ENCODE measurements at places on chromosomes 16 and 17.

- no peak for DNase-seq
Measured at GRCh38 chr17:50176559-50177357, 11.0 kb downstream of the SGCA start.

GRCh38 chr17:71460943-71461342, 659.9 kb upstream of the SOX9 start:
- DNase-seq = peak; percentile 11

DNA sequence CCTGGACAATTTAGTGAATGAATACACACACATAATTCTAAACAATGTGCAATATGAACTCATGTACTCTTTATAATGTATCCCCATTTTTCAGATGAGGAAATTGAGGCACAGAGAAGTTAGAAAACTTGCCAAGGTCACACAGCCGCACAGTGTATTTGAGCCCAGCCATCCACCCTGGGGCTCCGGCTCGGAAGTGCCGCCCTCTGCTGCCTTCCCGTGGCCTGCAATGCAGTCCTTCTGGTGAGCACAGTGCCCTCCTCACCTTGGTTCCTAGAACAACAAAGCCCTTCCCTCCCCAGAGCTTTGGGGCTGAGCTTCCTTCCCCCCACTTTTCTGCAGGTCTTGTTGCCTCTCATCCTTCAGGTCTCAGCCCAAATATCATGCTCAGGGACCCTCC, 63.7 kb downstream of the C16orf78 start:
- no peak for DNase-seq

DNA sequence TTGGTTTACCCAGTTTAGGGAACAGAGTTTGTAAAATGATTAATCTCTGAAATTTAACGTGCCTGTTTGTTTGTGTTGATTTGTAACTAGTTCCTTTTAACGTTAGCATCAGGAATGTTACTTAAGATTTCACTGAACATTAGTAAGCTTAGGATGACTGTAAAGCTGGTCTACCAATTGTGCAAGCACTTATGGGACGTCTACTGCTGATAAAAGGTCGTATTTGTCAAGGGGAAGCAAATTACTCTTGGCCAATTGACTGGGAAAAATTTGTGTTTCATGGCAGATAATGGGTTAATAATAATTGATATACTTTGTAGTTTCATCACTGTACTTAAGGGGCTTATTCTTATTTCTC, 11.8 kb downstream of the METTL9 start:
- peak; percentile 69 for DNase-seq

DNA sequence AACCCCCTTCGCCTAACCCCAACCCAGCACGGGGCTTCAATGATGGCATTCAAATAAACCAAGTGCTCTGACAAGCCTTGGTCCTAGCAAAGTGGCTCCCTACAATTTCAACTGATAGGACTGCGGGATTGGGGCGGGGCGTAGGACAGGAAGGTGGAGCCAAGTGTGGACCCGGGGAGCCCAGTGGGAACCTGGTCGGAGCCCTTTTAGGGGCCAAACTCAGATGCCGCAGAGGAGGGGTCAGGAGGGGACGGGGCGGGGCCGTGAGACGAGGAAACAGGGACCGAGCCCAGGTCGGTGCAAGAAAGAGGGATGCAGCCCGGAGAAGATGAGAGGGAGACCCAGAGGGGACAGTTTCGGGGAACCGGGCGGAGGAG, 13.2 kb upstream of the CDIPT start:
- no peak for DNase-seq

GRCh38 chr16:57519796-57520360, 16.5 kb downstream of the CCDC102A start:
- peak; percentile 76 for DNase-seq

DNA sequence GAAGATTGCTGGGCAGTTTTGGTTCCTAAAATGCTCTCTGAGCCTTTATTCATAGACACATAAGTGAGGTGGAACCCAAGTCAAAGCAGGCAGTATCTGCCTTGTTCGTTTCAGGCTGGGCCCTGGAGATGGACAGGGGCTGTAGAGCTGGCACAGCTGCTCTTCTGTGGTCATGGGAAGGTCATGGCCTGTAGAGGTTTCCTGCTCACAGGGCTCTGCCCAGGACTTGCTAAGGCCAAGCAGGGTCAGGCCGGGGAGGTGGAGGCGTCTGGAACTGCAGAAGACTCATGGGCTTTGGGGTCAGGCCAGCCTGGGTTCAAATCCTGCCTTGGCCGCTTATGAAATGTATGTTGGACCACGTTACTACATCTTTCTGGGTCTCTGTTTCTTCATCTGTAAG, 50.2 kb downstream of the IRX5 start:
- DNase-seq = no peak

- no peak for DNase-seq
Measured at GRCh38 chr17:61196799-61197198, 202.8 kb upstream of the TBX2 start.

DNA sequence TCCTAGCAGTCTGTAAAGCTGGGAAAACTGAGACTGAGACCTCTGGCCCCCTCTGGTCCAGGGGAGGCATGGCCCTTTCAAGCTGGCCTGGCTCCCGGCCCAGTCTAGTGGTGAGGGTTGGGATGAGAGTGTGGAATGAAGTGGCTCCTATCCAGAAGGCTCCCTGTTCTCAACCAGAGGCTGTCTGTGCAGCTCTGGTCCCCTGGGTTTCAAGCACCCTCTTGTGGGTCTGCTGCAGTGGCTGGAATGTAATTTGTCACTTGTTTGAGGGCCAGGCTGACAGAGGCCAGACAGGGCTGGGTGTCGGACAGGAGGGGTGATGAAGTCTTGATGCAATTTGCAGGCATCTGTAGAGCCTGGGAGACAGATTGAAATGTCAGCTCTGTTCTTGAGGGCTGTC, 22.1 kb upstream of the PHF12 start:
- no peak for DNase-seq

DNA sequence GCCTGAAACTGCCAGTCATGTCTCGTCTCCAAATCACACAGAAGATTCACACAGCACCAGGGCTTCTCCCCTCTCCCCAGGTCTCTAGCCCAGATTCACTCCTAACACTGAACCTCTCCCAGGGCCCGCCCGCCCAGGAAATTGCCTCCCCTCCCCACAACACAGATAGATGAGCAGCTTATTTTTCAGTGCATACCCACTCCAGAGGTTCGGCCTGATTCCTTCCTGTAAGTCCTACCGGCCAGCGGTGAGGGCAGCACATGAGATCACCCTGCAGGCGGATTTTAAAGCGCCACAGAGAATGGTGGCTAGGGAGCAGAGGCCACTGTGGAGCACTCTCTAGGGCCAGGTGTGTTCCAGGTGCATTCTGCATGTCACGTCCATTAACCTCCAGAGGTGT, 301.8 kb downstream of the IRF8 start:
- no peak for DNase-seq

DNA sequence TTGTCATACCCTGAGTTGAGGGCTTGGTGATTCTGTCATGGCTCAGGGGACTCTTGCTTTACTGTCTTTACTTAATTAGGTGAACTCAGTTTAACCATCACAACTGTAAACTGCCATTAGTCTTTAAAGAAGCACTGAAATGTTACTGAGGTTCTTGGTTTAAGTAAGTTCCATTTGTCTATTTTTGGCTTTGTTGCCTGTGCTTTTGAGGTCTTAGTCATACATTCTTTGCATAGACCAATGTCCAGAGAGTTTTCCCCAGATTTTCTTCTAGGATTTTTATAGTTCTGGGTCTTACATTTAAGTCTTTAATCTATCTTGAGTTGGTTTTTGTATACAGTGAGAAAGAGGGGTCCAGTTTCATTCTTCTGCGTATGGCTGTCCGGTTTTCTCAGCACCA, 137.5 kb downstream of the SOCS1 start:
- no peak for DNase-seq

Data from NB4 (cell line).